ENCODE measurements at places on chromosomes 1 and 21.

- DNase-seq: no peak
Measured at GRCh38 chr1:205927676-205928075, 15.6 kb downstream of the SLC26A9 start.

- DNase-seq: no peak
Measured at GRCh38 chr1:156667610-156667967, 9.6 kb downstream of the NES start.

DNA sequence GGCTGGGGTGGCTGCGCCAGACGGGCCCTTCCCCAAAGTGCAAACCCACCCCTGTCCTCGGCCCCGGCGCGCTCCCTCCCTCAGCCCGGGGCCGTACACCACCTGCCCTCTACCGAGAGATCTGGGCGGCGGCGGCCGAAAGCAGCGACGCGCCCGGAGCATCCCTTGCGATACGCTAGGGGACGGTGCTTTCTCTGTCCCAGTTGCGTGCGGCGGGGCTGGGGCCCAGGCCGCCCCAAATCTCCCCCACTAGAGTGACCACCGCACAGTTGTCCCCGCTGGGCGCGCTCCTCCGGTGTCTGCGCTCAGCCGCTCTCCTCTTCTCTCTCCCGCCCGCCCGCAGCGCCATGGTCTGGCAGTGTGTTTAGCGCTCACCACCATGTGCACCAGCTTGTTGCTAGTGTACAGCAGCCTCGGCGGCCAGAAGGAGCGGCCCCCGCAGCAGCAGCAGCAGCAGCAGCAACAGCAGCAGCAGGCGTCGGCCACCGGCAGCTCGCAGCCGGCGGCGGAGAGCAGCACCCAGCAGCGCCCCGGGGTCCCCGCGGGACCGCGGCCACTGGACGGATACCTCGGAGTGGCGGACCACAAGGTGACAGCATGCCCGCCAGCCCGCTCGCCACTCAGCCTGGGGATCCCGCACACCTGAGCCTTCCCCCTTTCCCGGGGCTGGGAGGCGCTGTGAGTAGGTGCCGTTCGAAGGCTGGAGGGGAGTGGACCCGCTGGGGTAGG, 1.0 kb downstream of the ST6GALNAC5 start:
- DNase-seq: no peak

DNA sequence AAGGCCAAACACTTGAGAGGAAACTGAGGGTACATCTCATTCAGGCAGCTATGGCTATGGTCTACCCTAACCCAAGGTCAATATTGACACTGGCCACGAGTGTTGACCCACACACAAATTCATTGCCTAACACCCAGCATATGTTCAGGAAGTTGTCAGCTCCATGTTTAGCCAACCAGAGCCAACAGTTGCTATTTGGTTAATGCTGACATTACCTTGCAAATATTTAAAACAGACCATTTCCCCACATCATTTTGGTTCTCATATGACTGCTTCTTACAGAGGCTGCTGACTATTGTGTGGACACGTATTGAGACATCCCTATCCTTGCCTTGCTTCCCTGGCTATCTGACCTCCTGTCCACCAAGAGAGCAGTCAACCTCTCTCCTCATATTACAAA, 97.3 kb downstream of the LMX1A start:
- DNase-seq: no peak

Measured in activated T-cell treated with anti-CD3 and anti-CD28 coated beads for 1 hour (primary cell).